Smooth muscle cell of bladder (primary cell): ENCODE measurements at places on chromosomes 4 and X. TPM values are rescaled to one million over a fixed set of nuclear protein-coding genes. Genes with fewer than 3 reads are reported as not detected.

L1CAM gene
- total RNA-seq: 0.28 TPM in 2 replicates

FTHL17 gene
- not detected in 2 replicates for total RNA-seq

PWWP3B gene
- 0.74 TPM in 1 of 2 replicates, not detected in the other for total RNA-seq

AMMECR1 gene
- 7.7 and 11.1 TPM in 2 replicates for total RNA-seq

GPR119 gene
- total RNA-seq: not detected in 2 replicates

NDST4 gene
- total RNA-seq: not detected in 2 replicates

ZNF711 gene
- total RNA-seq: 0.14 and 0.37 TPM in 2 replicates

ANXA10 gene
- total RNA-seq: 25.3 and 36.8 TPM in 2 replicates

CAPN6 gene
- not detected in 2 replicates for total RNA-seq

PGAM4 gene
- total RNA-seq: not detected in 2 replicates

SATL1 gene
- total RNA-seq: not detected in 2 replicates

ZNF518B gene
- 24.5 and 29.0 TPM in 2 replicates for total RNA-seq

TSPAN5 gene
- 29.9 and 45.6 TPM in 2 replicates for total RNA-seq

PDE5A gene
- total RNA-seq: 134 and 242 TPM in 2 replicates

ARSJ gene
- total RNA-seq: 21.3 and 22.9 TPM in 2 replicates

UXT gene
- 143 and 152 TPM in 2 replicates for total RNA-seq

GAGE12H gene
- not detected in 2 replicates for total RNA-seq

ABCG2 gene
- 1.00 and 1.1 TPM in 2 replicates for total RNA-seq

ARSD gene
- total RNA-seq: 20.5 and 22.2 TPM in 2 replicates

F8A2 gene
- total RNA-seq: not detected in 2 replicates

FSTL5 gene
- not detected in 2 replicates for total RNA-seq

MAGEA4 gene
- not detected in 2 replicates for total RNA-seq

VSIG1 gene
- total RNA-seq: under 0.01 TPM in 1 of 2 replicates, not detected in the other

SPACA5B gene
- total RNA-seq: not detected in 2 replicates

MXRA5 gene
- total RNA-seq: 15.9 and 21.1 TPM in 2 replicates

SFRP2 gene
- total RNA-seq: 2.0 TPM in 1 of 2 replicates, not detected in the other

CNGA1 gene
- not detected in 2 replicates for total RNA-seq
